ENCODE measurements at places on chromosomes 11 and 22.
A peak's percentile ranks its signal among the peaks of the same experiment; 100 is the strongest.

GRCh38 chr11:6843670-6844069 is 1.8 kb upstream of the OR10A5 start:
- DNase-seq: no peak

GRCh38 chr11:61963282-61964057 is 4.0 kb downstream of the FTH1 start:
- peak; percentile 19 for DNase-seq

GRCh38 chr11:132334769-132335280 is 964.4 kb downstream of the NTM start:
- DNase-seq: no peak

GRCh38 chr11:61539006-61539405 is 30.5 kb downstream of the LRRC10B start:
- no peak for DNase-seq

DNA sequence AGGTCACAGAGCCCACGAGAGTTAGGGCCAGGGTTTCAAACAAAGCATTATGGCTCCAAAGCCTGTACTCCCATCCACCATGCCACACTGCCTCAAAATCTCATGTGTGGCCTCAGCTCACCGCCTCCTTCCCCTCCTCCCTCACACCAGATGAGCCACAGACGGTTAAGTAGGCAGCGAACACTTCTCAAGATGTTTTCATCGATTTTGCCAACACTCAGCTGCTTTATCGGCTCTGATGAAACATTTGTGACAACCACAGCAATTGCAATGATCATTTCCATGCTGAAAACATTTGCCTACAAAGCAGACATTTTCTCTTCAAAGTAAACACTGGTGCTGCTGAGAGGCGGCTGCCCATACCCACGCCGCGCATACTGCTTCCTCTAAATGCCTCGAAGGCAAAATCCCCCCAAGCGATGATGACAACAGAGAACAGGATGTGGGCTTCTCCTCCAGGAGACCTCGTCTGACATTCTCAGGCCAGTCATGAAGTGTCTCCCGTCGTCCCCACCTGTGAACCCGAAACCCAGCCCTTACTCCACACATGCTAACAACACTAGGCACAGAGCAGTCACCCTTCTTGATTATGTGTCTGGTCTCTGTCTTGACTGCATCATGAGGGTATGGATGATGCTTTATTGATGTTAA is 599.2 kb downstream of the SOX6 start:
- DNase-seq: no peak

- peak; percentile 63 for DNase-seq
These were observed 103.9 kb downstream of the GGTLC2 start for GRCh38 chr22:22748297-22748743.

DNA sequence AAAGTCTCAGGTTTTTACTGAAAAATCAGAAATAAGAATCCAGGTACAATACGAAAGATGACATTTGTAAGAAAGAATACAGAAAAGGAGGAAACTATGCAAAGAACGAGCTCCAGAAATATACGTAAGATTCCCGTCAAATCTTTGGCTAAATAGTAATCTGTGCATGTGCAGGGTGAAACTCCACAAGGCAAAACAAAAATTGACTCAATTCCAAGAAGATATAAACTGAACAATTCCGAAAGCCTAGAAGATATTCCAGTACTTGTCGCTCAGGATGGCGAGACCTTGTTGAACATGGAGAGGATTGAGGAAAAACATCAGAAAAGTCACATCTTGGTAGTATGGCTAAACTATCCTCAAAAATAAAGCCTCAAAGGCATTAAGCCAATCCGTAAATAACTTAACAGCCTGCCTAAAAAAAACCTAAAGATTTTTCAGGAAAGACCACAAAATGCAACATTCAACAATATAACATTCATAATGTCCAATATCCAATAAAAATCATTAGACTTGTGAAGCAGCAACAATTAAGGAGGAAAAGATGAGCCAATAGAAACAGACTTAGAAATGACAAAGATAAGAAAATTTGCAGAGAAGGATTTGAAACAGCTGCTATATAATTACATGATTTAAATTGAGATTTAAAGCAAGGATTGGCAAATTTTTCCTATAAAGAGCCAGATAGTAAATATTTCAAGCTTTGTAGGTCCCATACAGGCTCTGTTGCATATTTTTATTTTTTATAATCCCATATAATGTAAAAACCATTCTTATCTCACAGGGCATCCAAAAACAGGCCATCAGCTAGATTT is 166.4 kb upstream of the UBASH3B start:
- DNase-seq: no peak

DNA sequence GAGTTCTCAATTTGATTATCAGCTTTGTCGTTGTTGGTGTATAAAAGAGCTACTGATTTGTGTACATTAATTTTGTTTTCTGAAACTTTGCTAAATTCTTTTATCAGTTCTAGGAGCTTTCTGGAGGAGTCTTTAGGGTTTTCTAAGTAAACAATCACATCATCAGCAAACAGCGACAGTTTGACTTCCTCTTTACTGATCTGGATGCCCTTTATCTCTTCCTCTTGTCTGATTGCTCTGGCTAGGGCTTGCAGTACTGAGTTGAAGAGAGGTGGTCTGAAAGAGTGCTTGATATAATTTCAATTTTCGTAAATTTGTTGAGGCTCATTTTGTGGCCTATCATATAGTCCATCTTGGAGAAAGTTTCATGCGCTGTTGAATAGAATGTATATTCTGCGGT is 213.0 kb downstream of the DLG2 start:
- no peak for DNase-seq

DNA sequence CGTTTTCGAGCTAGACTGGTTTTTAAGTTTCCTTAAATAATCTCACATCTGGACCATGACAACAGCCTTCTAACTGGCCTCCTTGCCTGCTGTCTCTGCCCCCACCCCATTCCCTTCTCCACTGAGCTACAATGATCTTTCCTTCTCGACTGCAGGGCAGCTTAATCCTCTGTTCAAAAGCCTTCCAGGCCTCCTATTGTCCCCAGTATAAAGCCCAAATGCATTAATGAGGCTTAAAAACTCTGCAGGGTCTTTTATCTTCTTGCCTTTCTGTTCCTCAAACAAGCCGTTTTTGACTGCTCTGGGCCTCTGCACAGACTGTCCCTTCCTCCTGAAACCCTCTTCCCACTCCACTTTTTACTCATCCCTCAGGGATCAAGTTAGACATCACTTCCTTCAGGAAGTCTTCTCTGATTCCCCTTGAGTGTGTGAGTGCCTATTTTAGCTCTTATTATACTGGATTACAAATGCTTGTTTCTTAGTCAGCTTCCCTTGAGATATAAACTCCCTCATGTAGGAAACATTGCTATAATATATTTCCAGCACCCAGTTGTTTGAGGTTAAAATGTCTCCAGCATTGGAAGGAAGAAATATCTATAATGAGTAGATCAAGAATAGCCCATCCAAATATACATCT is 23.6 kb upstream of the PAMR1 start:
- DNase-seq: no peak

DNA sequence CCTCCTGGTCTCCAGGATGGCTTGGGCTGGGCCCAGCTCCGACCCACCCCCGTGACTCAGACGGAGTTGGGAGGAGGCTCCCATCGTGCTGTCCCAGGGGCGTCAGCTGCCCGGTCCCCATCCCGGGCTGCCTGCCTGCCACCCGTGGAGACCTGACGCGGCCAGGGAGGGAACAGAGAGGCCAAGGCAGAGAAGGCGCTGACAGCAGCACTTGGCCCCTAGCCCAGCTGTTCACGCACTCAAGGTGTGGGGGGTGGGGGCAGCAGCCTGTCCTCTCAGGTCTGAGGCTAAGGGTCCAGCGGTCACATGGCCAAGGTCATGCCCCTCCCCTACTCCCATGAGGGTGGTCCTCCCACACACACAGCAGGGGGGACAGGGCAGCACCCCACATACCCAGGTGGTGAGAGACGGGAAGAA is 48.6 kb downstream of the ELFN2 start:
- DNase-seq: no peak

- no peak for DNase-seq
These were observed 5.1 kb downstream of the ACCS start for GRCh38 chr11:44071157-44071556.

GRCh38 chr11:94144216-94144615 is 15.6 kb downstream of the PANX1 start:
- no peak for DNase-seq

DNA sequence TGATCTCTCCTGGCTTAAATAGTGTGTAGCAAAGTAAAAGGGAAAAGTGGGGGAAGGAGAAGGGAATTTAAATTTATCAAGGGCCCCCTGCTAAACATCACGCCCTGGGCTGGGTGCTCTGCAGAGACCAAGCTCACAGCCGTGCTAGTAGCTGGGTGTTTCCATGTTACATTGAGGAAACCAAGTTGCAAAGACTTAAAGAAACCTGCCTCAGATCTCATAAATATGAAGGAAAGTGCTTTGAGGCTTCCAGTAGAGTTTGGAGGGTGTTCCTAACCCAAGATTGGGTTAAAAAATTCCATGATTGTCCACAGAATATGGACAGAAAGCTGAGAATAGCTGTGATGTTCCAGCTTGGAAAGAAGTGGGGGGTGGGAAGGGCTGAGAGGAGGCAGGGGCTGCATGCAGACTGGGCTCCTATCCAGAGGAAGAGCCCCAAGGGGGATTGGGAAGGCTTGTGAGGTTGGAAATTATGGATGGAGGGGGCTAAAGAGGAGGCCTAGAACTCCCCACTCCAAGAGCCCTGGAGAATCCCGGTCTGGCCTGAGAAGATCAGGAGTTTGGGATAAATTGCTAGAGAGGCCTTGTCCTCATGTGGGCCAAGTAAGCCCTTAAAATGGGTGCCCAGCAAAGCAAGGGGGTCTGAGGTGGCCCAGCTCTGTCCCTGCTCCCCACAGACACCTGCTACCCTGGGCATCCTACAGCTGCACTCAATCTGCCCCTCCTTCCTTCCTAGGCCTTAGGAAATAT is 25.0 kb upstream of the OAF start:
- DNase-seq: no peak

- no peak for DNase-seq
These were observed 817 bp upstream of the IFITM5 start for GRCh38 chr11:299951-300735.

DNA sequence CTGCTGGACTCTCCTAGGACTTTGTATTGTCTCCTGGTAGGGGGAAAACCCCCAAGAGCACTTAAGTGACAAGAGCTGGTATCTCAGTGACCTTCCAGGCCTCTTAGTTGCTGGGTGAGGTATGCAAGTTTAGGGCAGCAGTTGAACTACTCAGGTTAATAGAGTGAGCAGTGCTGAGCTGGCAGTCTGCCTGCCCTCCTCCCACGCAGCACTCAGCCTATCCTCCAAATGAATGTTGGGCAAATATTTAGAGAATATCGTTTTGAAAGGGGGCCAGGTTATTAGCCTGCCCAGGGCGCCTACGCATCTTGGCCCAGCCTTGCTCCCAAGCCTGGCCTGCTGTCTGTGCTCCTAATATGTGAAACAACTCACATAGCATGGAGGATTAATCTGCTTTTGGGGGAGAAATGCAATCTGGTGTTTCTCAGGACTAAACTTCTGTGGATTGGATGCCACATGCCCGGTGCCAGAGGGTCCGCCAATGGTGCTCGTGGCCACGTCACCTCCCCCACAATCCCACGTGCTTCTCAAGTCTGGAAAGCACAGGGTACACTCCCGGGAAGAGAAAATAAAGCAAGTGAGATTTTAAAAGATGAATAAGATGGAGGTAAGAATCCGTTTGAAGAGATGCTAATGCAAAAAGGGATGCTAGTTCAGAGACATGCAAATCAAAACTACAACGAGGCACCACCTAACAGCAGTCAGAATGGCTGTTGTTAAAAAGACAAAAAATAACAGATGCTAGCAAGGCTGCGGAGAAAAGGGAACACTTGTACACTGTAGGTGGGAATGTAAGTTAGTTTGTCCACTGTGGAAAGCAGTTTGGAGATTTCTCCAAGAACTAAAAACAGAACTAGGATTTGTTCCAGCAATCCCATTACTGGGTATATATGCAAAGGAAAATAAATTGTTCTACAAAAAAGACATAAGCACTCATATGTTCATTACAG is 67.7 kb downstream of the SPON1 start:
- no peak for DNase-seq

- DNase-seq: no peak
These were observed 627.0 kb downstream of the KCNA4 start for GRCh38 chr11:29389793-29390192.

GRCh38 chr11:95219599-95219998 is 11.4 kb downstream of the SESN3 start:
- no peak for DNase-seq

DNA sequence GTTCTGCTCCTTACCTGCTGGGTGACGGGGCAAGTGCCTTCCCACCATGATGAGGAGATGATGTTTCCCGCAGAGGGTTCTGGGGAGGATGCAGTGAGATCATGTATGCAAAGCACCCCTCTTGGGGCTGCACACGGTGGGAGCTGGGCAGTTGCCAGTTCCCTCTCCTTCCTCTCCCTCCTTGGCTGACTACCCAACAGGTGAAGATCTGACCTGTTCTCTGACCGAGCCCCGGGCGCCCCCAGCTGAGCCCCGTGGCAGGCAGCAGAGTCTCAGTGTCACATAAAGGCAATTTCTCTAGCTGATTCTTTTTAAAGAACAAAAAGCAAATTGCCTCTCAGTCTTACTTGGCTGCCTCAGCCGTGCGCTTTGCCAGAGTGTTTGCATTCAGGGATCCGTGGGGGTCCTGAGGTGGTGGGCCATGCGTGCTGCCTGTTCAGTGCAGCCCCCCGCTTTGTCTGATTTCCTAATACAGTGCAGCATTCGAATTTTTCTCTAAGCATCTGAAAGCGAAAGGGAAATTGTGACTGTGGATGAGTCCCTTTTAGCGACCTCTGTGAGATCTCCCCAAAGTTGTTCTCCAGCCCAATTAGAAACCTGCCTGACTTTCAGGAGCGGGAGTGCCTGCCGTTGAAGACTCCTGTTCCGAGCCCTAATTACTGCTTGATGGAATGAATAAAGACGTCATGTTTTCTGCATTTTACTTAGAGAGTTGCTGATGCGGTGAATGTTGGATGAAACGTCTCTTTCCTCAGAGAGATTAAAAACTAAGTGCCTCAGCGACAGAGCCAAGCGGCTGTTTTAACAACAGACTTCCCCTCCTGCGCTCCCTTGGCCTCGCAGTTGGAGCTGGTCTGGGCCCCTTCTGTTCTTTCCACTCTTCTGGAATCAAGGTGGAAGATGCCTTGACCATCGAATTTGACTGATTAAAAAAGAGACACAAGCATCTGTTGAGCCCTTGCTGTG is 86.0 kb downstream of the GRIK4 start:
- no peak for DNase-seq

DNA sequence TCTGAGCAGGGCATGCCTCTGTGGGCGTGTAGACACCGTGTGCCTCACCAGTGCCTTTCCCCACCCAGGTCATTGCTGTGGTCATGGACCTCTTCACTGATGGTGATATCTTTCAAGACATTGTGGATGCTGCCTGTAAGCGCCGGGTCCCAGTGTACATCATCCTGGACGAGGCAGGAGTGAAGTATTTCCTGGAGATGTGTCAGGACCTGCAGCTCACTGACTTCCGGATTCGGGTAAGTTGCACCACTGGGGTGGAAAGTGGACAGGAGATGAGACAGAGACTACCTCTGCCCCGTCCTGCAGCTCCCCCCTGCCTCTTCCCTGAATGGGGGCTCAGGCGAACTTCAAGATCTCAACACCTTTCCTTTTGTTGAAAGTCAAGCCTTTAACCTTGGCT is 24.3 kb downstream of the FAM83F start:
- DNase-seq: no peak

- DNase-seq: no peak
These were observed 25.4 kb downstream of the MOB2 start for GRCh38 chr11:1460986-1461825.

GRCh38 chr11:108790501-108791299 is 125.8 kb downstream of the DDX10 start:
- no peak for DNase-seq

GRCh38 chr11:134406264-134407185 is 5.5 kb downstream of the B3GAT1 start:
- DNase-seq: no peak

- peak; percentile 26 for DNase-seq
These were observed 1425.8 kb downstream of the TBC1D22A start for GRCh38 chr22:48188231-48188721.

Data from activated T-cell treated with anti-CD3 and anti-CD28 coated beads, Interleukin-2, amount 50 U/mL, for 48 hours (primary cell).